Activated CD4-positive, alpha-beta T cell treated with anti-CD3 and anti-CD28 coated beads, Interleukin-2, amount 10 ng/mL, durations not matched to agents 24 days and 14 days (primary cell): ENCODE measurements at places on chromosomes 3 and 15.
A peak's percentile ranks its signal among the peaks of the same experiment; 100 is the strongest.

GRCh38 chr15:69823223-69823907 lies 274.4 kb downstream of the TLE3 start:
- DNase-seq: no peak

- DNase-seq: no peak
Measured at GRCh38 chr3:195107593-195107992, 163.4 kb downstream of the XXYLT1 start.

GRCh38 chr3:187963677-187964385 lies 190.1 kb upstream of the LPP start:
- DNase-seq: no peak

DNA sequence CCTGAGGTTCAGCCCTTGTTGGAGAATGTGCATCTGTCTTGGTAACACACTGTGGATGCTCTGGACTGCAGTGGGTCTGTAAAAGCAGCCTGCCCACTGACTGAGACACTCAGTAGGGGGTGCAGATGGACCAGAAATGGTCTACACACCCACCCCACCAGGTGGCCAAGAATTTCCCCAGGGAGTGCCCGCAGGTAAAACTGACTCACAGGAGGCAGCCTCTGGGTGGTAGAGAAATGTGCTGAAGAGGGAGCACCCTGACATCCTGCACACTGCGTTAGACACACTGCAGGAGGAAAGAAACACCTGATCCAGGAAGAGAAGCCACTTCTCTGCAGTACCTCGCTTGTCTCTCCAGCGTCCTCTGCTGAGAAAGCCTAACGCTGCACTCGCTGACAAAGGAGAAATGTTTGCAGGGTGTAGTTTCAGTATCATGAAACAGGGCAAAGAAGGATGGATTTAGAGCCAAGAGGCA lies 109.5 kb upstream of the ABHD17C start:
- DNase-seq: no peak

DNA sequence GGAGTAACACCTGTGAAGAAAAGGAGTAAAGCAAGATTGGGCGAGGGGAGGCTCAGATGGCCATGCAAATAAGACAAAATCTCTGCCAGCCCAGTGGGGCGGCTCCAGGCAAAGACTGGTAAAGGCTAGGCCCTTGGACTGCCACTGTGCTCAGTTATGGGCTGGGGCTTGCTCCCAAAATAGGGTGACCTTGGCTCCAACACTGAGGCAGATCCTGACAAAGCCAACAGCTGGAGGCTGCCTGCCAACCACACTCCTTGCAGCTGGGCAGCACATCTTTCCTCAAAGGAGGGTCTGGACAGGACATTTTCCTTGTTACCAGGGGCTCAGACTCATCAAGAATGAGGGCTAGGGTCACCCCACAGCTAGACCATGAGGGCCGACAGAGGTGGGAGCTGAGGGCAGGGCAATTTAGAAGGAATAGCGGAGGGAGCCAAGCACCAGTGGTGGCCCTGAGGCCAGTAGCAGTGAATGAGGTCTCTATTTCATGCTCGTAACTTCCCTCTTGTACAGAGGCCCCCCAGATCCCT lies 86.1 kb downstream of the CHRD start:
- no peak for DNase-seq

DNA sequence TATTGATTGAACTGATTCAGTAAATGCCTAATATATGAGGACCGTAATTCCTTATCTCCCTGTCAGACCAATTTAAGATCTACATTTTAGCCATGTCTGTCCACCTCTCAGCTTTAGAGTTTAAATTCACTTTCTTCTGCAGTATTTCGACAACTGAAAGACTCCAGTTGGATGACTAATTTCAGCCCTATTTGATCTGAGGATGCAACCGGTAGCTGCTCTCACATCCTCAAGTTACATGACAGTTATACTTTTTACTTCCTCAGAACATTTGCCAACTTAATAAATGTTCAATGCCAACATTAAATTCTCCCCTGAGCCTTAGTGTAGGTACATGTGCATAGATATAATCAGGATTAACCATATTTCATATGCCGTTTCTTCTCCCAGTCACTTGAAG lies 2.5 kb upstream of the HHLA2 start:
- peak; percentile 75 for DNase-seq

DNA sequence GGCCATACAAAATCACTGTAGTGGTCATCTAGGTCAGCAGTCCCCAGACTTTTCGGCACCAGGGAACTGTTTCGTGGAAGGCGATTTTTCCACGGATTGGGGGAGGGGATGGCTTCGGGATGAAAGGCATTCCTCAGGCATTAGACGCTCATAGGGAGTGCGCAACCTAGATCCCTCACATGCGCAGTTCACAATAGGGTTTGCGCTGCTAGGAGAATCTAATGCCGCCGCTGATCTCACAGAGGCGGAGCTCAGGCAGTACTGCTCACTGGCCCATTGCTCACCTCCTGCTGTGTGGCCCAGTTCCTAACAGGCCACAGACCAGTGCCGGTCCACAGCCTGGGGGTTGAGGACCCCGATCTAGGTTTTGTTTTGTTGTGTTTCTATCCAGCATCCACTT lies 200.1 kb downstream of the SLC9A9 start:
- no peak for DNase-seq

DNA sequence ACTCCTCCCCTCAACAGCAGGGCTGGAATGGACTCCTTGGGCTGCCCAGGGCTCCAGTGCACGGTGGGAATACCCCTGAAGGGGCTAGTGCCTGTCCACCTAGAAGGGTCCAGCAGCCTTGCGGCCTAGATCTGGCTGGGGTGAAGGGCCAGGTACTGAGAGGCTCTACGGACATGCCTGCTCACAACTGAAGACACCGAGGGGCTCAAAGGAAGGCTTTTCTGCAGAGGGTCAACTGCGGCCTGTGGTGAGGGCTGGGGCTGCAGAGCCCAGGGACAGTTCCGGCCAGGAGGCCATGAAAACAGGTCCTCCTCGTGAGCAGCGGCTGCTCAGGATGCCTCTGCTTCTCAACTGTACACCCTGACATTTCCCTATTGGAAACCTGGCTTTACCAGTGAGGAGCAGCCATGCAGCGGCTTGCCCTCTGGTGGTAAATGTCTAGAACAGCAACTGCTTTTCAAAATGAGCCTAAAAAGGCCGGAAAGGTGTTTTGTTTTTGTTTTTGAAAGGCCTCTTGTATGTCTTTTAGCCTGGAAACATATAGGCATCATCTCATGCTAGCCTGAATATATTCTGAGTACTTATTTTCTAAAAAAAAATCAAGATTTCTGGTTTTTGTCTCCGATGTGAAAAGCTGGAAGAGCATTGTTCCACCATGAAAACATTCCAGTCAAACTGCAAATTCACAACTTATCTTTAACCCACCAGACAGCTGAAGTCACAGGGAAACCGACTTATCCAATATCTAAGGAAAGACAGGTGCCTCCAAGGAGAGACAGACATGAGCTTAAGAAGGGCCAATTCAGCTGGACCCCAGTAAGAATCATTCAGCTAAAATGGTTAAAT lies 163.4 kb downstream of the KLF13 start:
- peak; percentile 81 for DNase-seq

DNA sequence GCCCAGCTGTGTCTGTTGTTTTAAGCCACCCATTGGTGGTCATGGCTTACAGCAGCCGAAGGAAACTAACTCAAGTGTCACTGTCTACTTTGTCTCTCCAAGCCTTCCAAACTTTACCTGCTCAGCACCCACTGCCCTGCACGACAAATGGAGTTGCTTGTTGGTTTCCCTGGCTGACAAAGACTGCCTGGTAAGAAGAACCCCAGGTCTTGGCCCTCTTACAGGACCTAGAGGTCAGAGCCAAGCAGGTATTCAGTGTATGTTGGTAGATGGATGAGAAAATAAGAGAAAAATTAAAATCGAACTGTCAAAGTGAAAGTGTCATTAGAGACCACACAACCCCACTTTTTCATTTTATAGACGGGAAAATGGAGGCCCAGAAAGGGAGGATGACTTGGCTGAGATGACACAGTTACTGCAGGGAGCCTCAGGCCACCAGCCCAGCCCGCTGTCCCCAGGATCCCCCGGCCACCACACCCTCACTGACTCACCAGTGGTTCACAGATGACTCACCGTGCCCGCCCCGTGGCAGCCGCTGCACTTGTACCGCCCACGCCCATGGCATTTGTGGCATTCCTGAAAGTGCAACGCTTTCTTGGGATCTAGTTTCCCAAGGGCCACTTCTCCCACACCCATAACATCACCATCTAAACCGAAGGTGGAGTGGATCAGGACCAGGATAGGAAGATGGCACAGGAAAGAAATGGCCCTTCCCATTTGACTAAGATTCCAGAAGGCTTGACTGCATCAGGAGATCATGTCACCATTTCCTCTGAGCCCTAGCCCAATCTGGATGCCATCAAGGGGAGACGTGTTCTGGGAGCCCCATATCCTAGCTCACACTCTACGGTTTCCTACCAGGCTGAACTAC lies 15.2 kb downstream of the SSUH2 start:
- peak; percentile 77 for DNase-seq

- DNase-seq: no peak
Measured at GRCh38 chr3:105359098-105359762, 7.5 kb upstream of the ALCAM start.

DNA sequence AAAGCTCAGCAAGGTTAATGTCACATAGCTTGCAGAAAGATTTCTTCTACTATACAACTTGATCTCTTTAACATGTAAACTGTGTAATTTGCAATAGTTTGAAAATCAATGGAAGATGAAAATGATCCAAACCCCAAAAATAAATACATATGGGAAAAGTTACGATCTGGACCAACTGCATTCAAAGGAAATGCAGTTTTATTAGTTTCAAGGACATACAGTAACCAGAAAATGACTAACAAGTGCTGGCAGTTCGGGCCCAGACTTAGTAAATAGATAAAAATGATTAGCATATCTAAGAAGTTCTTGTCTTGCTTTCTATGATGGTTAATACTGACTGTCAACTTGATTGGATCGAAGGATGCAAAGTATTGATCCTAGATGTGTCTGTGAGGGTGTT lies 37.3 kb upstream of the LEKR1 start:
- DNase-seq: no peak

DNA sequence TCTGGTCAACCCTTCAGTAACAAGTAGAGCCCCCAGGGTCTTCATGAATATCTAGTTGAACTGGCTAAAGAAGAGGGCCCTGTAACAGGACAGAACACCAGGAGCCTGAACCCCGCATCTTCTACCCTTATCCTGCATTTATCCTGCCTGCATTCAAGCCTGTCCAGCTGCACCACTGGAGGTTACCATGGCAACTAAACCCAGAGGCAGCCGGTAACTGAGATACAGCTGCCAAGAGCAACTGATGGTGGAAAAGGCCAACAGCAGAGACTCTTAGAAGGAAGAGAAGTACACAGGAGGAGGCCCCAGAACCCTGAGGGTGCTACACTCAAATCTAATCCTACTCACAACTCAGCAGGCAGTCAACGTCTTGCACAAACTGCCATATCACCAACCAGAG lies 3.7 kb upstream of the PRKAR2A start:
- no peak for DNase-seq

GRCh38 chr3:71581457-71582035 lies 2.0 kb downstream of the FOXP1 start:
- DNase-seq: peak; percentile 79

DNA sequence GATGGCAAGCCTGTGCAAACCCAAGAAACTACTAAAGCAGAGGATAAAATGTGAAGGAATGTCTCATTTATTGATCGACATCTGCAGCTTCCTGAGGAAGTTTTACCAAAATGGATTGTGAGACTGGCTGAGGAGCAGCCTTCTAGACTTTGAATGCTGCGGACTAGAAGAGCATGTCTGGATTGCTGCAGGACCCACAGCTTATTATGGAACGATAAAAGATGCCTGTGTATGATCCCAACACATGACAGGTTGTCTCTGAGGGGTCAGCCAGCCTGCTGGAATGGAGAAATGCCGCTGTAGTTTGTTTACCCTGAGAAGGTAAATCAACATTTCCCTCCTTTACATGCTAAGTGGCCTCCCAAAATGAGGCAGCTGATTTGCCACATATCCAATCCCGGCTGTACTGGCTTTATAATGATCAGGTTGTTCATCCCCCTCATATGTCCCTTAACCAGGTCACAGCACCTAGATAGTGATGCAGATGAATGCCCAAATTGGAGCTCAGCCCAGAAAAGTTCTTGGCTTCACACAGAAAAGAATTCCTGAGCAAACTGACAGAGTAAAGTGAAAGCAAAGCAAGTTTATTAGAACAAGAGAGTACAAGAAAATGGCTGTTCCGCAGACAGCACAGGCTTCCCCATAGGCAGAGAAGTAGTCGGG lies 63.9 kb downstream of the IL12A start:
- DNase-seq: no peak

GRCh38 chr15:66630801-66631351 lies 65.1 kb upstream of the LCTL start:
- DNase-seq: no peak

DNA sequence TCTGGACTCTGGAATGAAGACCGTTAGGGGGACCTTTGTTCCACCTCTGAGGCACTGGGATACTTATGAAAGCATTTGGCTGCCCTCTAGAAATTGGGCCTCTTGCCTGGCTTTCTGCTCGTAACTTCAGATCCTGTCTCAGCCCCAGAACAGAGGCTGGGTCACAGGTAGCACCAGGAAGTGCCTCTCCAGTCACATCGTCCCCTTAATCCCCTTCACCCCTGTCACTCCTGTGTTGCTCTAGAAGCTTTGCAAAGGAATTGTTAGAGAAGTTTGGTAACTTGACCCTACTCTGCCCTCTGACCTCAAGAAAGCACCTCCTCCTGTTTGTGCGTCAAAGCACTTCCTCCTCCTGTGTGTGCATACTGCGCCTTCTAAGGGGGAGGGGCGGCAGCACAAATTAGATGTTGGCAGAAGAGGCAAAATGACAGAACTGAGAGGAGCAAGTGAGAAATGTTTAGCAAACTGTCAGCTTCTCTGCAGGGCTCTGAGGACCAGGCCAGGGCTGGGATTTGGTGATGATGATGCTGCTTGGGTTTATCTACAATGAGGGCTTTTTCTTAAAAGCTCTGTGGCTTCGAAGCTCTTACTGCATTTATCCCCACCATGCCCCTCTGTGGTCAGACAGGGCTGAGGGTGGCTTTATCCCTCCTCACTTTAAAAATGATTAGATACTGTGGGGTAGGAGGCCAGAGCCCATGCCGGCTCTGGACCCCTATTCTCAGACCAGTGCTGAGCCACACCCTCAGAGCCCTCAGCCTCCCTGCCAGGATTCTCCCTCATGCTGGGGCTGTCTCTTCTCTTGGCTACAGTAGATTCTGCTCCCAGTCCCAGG lies 76.2 kb downstream of the LARS2 start:
- peak; percentile 76 for DNase-seq

GRCh38 chr3:65669163-65669875 lies 369.4 kb downstream of the MAGI1 start:
- DNase-seq: no peak

GRCh38 chr15:85625856-85626255 lies 168.9 kb downstream of the KLHL25 start:
- peak; percentile 76 for DNase-seq

GRCh38 chr3:183775781-183776180 lies 49.6 kb downstream of the MAP6D1 start:
- DNase-seq: no peak

GRCh38 chr3:156535162-156535627 lies 19.7 kb downstream of the SSR3 start:
- no peak for DNase-seq

- DNase-seq: no peak
Measured at GRCh38 chr15:78129751-78130287, 1.4 kb downstream of the CIB2 start.
